ENCODE measurements at places on chromosomes 1 and 21. TPM values are rescaled to one million over a fixed set of nuclear protein-coding genes. Genes with fewer than 3 reads are reported as not detected.

DNA sequence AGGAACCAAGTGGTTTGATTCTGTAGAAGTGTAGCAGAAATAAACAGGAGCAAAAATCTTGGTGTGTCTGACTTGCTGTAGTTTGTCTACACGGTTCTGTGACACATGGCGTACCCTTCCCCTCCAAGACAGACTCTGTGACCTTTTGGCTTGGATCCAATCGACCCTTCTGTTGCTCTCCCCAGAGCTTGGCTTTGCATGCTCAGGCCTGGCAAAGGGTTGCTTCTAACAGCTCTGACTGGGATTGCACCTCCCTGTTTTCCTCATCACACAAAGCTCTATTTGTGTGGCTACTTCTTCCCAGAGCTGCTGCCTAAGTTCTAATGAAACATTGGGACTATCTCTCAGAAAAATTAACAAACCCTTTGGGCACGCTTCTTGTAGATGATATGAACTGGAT lies 24.0 kb downstream of the NGF start:
- DNase-seq = no peak

Gene LCE1C
- not detected for polyA plus RNA-seq

GRCh38 chr1:227774821-227775661 lies 39.8 kb downstream of the SNAP47 start:
- H3K4me1 ChIP-seq = no peaks in the 10 kb centered on the region

DNA sequence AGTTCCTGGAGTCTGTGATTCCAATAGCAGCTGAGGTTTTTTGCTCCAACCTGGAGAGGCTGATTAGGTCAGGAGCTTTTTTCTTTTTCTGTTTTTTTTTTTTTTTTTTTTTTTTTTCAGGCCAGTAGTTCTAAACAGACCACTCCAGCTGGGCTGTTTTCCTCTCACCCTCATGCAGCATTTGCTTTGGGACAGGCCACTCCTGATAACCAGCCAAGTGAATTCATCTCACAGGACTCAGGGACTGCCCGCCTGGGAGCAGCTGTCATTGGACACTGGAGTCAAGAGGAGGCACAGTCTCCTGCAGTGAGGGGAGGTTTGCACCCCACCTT lies 22.9 kb downstream of the PLXNA2 start:
- no peak for DNase-seq
- H3K4me3 ChIP-seq = no peak overlapping the region
- H3K4me1 ChIP-seq = peaks cover 19% of the 10 kb centered on the region
- no peak overlapping the region for H3K27ac ChIP-seq

GRCh38 chr1:211609120-211610024 lies 30.4 kb upstream of the SLC30A1 start:
- H3K36me3 ChIP-seq = no peaks in the 10 kb centered on the region
- peaks cover 14% of the 10 kb centered on the region for H3K4me1 ChIP-seq
- H3K27ac ChIP-seq = no peak overlapping the region
- DNase-seq = no peak
